Fibroblast of skin of back (primary cell): ENCODE measurements at places on chromosomes 13 and 19.

GRCh38 chr19:5352229-5352763 is 11.7 kb upstream of the PTPRS start:
- no peak for DNase-seq

DNA sequence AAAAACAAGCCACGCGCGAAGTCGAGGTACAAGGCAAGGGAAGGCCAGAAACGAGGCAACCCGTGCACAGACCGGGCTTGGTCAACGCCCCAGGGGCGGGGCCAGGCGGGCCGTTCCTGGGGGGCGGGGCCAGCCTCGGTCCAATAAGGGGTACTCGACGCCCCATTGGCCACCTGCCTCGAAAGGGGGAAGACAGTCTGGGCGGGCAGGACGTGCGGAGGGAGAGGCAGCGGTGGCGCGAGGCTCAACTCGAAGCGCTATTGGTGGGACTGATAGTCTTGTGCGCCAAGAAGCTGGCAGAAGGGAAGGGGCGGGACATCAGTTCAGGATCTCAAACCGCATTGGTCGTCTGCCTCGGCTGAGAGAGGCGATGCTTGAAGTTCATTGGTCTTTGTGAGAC is at the start of gene LYPD4:
LYPD4 (minus strand) TSS at position 83 of the 400 bp plus-strand sequence. CDS start 5,398 bp downstream, outside the sequence.
- no peak for DNase-seq

GRCh38 chr19:33427801-33428626 is 54.5 kb downstream of the CEBPG start:
- no peak for DNase-seq

GRCh38 chr13:98523455-98524102 is 53.3 kb downstream of the STK24 start:
- DNase-seq, result no peak

- no peak for DNase-seq
These were observed 2.8 kb downstream of the ZNF667 start for GRCh38 chr19:56474308-56474707.

DNA sequence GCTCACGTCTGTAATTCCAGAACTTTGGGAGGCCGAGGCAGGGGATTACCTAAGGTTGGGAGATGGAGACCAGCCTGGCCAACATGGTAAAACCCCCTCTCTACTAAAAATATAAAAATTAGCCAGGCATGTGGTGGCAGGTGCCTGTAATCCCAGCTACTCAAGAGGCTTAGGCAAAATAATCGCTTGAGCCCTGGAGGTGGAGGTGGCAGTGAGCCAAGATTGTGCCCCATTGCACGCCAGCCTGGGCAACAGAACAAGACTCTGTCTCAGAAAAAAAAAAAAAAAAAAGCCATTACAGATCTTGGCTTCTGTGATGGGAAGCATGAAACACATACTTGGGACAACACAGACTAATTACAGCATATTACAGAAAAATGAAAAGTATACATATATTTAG is 1404.5 kb upstream of the SPRY2 start:
- DNase-seq, result no peak

DNA sequence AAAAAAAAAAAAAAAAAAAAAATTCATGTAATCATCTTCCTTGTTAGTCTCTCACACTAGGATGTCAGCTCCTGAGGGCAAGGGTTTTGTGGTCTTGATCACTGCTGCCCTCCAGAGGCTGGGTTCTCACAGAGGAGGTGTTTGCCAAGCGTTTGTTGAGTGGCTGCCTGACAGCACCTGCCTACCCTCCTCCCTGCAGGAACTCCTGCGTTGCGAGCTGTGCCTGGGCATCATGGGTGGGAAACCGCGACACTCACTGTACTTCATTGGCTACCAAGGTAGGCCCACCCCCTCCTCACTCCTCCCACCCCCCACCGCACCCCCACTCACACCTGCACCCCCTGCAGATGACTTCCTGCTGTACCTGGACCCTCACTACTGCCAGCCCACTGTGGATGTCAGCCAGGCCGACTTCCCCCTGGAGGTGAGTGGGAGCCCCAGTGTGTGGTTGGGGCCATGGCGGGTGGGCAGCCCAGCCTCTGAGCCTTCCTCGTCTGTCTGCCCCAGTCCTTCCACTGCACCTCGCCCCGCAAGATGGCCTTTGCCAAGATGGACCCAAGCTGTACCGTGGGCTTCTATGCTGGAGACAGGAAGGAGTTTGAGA is 8.1 kb downstream of the ATG4D start:
- peak; percentile 36 for DNase-seq

- DNase-seq, result no peak
These were observed 27.1 kb upstream of the DOCK9 start for GRCh38 chr13:99004978-99005377.

DNA sequence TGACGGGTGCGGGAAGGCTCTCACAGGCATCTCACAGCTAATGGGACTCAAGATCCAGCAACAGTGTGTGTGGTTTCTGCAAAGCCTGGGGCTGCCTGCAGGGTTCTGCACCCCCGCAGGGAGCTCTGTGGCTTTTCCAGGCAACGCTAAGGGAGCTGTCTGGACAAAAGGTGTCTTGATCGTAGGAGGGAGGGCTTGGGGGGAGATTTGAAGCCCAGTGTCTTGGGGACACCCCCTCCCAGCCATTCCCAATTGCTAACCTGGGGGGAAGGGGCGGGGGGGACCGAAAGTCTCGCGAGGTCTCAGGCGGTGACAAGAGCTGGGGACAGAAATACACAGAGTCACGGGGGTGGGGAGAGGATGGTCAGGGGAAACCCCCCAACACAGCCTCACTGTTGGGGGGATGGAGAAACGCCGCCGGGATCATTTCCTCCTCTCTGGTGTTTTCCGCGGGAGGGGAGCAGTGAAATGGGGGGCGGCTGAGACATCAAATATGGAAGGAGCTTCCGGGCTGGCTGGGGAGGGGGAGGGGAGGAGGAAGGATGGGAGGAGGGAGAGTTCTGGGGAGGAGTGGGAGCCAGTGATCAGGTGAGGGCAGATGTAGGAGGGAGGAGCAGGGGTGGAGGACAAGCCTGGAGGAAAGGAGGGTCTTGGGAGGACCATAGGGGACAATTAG is 13.3 kb downstream of the KCNC3 start:
- no peak for DNase-seq

DNA sequence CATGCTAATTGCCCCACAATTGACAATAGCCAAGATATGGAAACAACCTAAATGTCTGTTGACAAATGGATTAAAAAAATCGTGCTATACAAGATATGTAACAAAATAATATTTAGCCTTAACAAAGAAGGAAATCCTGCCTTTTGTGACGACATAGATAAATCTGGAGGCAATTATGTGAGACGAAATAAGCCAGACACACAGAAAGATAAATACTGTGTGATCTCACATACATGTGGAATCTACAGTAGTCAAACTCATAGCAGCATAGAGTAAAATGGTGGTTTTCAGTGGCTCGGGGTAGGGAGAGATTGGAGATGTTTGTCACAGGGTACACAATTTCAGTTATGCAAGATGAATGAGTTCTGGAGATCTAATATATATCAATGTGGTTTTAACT is 895.8 kb downstream of the SLITRK6 start:
- no peak for DNase-seq

DNA sequence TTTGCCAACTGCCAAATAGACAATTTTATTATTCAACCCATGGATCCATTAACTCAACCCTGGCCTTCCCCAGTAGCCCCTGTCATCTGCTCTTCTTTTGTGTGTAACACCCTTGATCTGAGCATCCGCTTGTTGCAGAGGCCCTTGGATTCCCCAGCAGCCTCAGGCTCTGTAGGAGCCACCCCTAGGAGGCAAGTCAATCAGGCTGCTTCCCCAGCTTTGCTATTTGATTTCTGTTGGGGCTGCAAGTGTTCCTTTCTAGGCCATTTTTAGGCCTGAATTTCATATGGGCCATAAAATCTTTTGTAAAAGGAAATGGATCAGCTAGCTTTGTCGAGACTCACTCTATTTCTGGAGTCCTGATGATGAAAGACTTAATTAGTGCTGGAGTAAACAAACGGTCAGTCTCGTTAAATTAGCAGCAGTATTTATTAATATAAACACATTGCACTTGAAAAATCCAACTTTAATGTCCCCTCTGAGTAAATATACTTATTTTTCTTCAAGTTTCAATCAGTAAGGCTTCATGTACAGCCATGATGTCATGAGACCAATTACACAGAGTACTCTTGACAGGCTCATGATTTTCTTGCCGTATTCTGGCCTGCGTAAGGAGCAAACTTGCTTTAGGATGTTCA is 105.3 kb downstream of the RGCC start:
- DNase-seq, result no peak

GRCh38 chr13:27313770-27314169 is 43.1 kb downstream of the RASL11A start:
- DNase-seq, result no peak

- no peak for DNase-seq
These were observed 25.5 kb downstream of the AP2S1 start for GRCh38 chr19:46824890-46825730.

DNA sequence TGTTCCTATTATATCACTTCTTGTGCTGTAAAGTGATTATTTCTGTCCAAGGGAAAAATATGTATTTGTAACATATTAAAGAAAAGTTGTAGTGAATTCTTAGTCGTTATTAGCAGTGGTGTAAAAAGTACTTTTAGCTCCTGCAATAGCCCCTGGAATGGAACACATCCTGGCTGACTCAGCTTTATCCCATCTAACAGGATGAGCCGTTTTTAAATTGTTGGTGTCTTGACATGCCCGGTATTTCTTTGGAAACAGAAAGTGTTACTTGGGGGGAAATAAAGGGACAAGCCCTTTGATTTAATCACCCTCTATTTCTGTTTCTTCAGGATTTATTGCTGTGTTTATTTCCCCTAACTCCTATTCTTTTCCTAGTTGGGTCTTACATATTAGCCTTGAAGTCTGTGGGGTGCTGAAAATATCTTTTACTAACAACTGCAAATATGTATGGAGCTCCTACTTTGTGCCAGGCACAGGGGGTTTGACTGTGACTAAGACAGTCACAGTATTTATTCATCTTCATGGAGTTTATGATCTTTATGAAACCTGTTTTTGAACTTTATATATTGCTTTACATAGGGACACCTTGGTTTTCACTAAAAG is 17.9 kb downstream of the COG3 start:
- DNase-seq, result peak; percentile 35

DNA sequence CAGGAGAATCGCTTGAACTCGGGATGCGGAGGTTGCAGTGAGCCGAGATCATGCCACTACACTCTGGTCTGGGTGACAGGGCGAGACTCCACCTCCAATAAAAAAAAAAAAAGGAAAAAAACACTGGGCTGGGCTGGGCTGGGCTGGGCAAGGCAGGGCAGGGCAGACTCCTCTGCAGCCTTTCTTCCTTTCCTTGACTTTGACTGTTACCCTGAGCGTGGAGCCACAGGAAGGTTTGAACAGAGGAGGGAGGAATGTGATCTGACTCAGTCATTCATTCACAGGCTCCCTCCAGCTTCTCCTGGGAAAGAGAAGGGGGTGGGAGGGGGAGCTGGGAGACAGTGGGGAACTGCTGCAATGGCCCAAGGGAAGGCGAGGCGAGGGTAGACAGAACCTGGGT is 2.7 kb upstream of the ACTN4 start:
- DNase-seq, result no peak

DNA sequence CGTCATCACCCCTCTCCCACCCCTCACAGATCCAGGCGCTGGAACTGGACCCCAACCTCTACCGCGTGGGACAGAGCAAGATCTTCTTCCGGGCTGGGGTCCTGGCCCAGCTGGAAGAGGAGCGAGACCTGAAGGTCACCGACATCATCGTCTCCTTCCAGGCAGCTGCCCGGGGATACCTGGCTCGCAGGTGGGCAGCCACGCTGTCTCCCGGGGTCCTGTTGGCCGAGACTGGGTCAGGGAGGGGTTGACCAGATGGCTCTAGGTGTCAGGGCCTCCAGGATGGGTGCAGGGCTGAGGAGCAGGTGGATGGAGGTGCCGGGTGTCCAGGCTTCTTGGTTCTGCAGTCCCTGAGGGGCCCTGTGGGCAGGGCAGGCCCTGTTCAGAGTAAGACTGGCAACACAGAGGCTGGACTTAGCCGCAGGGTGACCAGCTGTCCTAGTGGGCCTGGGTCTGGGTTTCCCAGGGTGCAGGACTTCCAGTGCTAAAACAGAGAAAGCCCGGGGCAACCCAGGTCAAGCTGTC is 58.1 kb downstream of the MYH14 start:
- no peak for DNase-seq

- no peak for DNase-seq
These were observed 4.8 kb upstream of the EFNA2 start for GRCh38 chr19:1280636-1281568.

- DNase-seq, result peak; percentile 3
These were observed 66.9 kb downstream of the NHLRC3 start for GRCh38 chr13:39105110-39105509.

- DNase-seq, result no peak
These were observed 5.6 kb downstream of the ADAMTSL5 start for GRCh38 chr19:1507192-1507660.

DNA sequence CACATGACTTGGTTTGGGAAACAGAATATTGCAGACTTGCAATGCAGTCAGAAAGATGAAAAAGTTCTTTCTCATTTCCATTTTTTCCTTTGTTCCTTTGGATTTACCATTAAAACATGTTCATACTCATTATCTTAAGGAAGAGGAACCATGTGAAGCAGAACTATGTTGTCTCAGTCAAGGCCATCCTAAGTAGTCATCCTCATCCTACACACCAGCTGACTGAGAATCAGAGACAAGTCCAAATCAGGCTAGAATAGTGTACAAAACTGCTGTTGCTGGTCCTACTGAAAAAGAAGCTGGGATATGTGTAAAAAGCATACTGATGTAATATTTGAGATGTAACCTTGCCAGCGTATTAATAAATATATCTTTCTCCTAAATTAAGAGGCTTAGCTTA is 433.4 kb downstream of the SLITRK5 start:
- DNase-seq, result no peak

DNA sequence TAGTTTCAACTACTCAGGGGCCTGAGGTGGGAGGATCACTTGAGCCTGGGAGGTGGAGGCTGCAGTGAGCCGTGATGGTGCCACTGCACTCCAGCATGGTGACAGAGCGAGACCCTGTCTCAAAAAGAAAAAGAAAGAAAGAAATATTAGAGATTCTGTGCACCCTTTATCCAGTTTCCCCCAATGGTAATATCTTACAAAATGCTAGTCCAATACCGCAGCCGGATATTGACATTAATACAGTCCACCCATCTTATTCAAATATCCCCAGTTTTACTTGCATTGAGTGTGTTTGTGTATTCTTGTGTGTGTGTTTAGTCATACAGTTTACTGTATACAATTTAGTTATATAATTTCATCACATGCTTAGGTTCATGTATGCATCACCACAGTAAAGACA is 8.6 kb upstream of the IFNL4 start:
- no peak for DNase-seq

- DNase-seq, result peak; percentile 83
These were observed 198.4 kb downstream of the COL4A1 start for GRCh38 chr13:110108348-110109139.

DNA sequence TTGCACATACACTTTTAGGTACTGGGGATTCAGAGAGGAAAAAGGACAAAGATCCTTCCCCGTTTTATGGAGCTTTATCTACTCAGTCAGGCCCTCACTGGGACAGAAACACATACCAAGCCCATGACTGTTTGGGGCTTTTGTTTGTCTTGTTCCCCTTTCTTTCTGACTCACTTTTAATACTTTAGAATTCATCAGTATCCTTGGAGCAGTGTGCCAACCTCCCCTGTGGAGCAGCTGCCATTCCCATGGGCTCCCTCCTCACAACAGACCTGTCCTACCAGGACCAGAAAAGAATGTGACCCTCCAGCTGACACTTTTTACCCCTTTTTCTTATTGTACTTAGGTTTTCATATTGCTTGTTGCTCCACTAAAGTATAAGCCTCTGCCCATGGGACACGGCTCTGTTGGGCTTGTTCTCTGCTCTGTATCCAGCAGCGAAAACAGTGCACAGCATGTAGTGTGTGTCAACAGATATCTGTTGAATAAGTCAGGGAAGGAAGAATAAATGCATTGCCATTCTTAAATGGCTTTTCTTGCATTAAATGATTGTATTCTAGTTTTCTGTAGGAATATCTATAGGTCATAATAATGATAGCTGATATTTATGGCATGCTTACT is 431.1 kb downstream of the EFNB2 start:
- peak; percentile 98 for DNase-seq
